Daoy (cell line): ENCODE measurements at places on chromosomes 7 and 10.

DNA sequence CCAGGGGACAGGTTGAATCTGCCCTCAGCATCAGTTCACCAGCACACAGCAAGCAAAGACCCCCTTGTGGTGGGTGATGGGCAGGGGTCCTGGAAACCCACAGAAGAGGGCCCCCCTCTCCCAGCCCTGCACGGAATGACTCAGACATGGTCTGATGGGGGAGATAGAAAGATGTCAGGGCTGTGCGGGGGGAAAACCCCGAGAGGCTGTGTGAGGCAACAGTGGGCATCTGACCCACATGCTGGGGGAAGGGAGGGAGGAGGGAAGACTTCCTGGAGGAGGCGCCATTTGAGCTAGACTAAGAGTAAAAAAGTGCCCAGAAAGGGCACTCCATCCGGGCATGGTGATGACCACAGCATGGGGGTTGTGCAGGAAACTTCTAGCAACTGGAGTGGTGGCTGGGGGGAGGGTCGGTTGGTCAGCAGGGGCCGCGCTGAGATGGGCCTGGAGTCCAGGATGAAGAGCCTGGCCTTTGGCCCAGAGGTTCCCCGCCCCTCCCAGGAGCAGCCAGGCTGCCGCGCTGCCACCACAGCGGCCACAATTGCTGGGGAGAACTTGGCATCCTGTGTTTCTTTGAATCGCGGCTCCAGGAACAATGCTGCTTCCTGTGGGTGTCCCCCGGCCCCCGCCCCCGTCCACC lies 2.5 kb downstream of the LFNG start:
- peak; percentile 87 for DNase-seq

- DNase-seq = no peak
These were observed 118.6 kb downstream of the PLXNA4 start for GRCh38 chr7:132457658-132458057.

GRCh38 chr7:141700848-141701371 lies 1.1 kb downstream of the DENND11 start:
- peak; percentile 28 for DNase-seq

- no peak for DNase-seq
These were observed 35.1 kb downstream of the BRAF start for GRCh38 chr7:140889645-140890044.

- DNase-seq = no peak
These were observed 5.7 kb downstream of the CLEC5A start for GRCh38 chr7:141941075-141941474.

GRCh38 chr7:99493823-99494222 lies 6.3 kb downstream of the ZNF394 start:
- no peak for DNase-seq

GRCh38 chr10:14608381-14609001 lies 166.2 kb downstream of the FAM107B start:
- no peak for DNase-seq

DNA sequence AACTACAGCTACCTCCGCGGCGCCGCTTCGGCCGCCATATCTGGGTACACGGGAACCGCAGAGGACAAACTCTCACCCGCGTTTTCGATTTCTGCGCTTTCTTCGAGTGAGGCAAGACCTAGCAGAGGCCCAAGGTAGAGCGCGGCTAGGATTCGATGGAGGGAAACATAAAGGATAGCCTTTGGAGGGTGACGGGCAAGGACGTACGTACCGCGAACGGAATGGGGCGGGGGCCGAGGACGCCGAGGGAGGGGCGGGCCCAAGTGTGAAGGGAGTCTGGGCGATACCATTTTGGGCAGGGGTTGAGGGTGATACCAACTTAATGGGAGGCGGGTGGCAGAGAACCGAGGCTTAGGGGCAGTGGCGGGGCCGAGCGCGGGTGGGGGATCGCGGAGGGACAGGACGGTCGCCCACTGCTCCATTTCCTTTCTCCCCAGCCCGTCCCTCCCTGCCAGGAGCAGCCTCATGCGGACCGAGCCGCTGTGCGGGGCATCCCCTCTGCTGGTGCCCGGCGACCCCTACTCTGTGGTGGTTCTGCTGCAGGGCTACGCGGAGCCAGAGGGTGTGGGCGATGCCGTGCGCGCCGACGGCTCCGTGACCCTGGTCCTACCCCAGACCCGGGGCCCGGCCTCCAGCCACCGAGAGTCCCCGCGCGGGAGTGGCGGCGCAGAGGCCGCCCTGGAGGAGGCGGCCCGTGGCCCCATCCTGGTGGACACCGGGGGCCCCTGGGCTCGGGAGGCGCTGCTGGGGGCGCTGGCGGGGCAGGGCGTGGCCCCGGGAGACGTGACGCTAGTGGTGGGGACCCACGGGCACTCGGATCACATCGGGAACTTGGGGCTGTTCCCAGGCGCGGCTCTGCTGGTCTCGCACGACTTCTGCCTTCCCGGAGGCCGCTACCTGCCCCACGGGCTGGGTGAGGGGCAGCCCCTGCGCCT lies at the start of gene MBLAC1:
Gene MBLAC1, plus strand, starts transcription at position 37 of the 935 bp plus-strand sequence. Its CDS starts 429 bp downstream, at position 466.
- peak; percentile 97 for DNase-seq

GRCh38 chr7:24052572-24053260 lies 231.3 kb upstream of the NPY start:
- DNase-seq = peak; percentile 97

DNA sequence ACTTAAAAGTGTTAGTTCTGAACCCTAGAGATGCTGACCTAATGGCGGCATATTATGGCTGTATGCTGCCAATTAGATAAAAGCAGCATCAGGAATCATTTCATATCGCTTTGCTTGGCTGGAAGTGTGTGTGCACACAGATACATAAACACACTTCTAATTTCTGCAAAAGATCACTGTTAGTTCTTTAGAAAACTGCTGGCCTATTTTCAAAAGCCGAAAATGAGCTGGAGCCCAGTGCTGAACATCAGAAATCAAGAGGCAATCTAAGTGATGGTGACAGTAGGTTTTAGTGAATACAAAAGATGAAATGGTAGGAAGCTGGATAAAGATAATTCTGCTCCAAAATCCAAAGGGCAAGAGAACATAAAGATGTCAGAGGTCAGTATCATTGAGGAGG lies 745.8 kb upstream of the LRRTM3 start:
- DNase-seq = no peak

- DNase-seq = no peak
These were observed 68.7 kb upstream of the SEPHS1 start for GRCh38 chr10:13416760-13417159.

GRCh38 chr7:27873981-27874957 lies 134.3 kb downstream of the TAX1BP1 start:
- peak; percentile 75 for DNase-seq

- DNase-seq = no peak
These were observed 8.3 kb upstream of the SLC18A3 start for GRCh38 chr10:49601857-49602256.

- no peak for DNase-seq
These were observed 34.0 kb downstream of the ERLIN1 start for GRCh38 chr10:100151723-100152300.

GRCh38 chr7:20236790-20237189 lies 19.6 kb upstream of the MACC1 start:
- peak; percentile 36 for DNase-seq

DNA sequence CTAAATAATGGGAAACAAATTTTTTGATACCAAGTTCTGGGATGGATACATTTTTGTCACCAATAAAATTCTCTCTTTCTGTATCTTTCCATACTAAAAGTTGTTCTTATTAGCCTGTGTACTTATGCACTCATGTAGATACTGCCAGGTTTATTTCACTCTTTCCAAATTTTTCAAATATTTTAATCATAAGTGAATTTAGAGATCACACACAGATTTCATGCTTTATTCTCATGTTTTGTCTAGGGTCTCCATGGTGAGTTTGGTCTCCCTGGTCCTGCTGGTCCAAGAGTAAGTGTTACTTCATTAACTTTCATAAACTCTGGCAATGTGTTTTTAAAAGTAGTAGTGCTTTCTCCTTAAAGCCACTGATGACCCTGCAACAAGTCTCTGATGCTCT lies 20.3 kb downstream of the COL1A2 start:
- DNase-seq = no peak

DNA sequence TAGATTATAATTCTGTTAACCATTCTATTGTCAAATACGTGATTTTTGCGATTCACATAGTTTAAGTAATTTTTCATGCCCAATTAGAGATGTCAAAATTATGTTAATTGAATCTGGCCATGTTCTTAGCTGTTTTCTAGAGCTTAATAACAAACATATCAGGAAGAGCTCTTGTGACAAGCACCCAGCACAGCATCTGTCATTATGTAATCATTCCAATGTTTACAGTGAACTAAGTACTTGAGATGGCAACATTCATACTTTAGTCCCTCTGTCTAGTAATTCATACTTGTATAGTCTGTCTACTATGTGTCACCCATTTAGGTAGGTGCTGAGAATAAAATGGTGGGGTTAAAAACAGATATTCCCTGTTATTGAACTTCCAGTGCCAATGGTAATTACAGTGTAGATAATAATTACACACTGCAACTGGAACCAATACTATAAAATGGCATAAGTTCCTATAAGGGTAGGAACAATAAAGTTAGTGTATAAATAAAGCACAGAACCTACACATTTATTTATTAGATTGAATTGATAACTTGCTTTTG lies 55.2 kb downstream of the ZEB1 start:
- DNase-seq = no peak

DNA sequence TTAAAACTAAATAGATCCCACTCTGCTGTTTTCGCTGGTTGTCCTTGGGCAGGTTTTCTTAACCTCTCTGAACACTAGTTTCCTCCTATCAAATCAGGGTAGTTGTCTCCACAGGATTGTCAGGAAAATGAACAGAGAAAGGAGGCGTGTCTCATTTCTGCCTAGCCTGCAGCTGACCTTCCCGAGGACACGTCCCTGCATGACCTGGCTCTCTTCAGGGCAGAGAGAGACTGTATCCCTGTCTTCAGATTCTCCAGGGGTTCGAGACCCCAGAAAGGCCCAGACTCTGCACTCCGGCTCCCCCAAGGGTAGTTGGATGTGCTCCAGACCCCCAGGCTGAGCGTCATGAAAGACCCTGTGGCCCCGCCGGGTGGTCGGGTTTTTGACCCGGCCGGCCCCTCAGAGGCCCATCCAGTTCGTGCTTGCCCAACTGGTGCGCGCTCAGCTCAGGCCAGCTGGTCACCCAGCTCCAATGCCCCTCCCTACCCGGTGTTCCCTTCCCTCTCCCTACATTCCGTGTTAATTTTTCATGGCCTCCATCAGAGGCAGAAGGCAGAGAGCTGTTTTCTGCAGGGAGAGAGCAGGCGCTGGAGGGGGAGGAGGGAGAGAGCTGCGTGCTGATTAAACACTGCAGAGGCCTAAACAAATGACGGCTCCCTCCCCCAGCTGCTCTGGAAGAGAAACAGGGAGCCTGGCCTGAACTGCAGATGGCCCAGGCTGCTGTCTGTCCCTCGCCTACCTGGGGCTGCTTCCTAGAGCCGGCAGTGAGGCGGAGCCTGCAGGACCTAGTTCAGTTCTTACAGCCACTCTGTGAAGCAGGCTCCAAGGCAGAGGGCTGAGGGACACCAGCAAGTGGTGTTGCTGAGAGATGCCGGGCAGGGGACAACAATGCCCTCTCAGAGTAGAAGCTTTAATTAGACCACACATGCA lies 86.2 kb upstream of the PPIF start:
- DNase-seq = no peak

DNA sequence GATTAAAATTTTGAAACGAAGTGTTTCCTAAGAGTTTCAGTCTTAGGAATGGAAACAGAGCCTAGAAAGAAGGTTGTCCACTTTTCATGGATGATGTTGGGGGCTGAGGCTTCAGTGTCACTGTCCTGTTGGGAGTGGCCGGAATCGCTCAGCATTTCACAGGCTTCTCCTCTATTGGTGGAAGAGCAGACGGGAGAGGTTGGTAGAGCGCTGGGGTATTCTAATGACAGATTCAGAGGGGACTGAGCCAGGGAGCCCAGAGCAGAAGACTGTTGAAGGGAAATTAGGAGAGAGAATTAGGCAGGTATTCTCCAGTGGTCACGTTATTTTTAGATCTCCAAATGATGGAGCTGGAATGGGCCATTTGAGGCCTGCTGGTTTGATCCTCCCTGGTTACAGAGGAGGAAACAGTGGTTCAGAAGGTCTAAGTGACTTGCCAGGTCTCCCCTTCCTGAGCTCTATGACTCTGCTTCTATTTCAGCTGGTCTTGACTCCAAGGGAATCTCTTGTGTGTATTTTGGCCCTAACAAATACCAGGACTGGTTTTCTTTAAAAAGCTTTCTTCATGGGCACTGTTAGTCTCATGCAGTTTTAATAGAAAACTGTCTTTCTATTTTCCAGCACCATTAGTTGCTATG lies 35.7 kb upstream of the EEPD1 start:
- no peak for DNase-seq

DNA sequence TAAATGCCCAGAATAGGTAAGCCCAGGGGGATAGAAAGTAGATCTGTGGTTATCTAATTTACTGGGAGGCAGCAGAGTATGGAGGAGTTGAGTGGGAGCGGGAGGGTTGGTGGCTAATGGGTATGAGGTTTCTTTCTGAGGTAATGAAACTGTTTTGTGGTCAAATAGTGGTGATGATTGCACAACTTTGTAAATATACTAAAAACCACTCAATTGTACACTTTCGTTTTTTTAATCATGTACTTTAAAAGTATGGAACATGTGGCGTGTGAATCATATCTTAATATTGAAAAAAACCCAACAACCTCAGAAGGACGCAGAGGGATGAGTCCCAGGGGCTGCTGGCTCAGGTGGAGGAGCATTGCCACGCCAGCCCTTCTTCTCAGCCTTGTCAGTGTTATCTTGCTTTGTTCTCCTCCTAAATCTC lies 118.1 kb downstream of the WDR11 start:
- peak; percentile 42 for DNase-seq

GRCh38 chr7:105210721-105211205 lies 178.0 kb downstream of the SRPK2 start:
- DNase-seq = no peak

DNA sequence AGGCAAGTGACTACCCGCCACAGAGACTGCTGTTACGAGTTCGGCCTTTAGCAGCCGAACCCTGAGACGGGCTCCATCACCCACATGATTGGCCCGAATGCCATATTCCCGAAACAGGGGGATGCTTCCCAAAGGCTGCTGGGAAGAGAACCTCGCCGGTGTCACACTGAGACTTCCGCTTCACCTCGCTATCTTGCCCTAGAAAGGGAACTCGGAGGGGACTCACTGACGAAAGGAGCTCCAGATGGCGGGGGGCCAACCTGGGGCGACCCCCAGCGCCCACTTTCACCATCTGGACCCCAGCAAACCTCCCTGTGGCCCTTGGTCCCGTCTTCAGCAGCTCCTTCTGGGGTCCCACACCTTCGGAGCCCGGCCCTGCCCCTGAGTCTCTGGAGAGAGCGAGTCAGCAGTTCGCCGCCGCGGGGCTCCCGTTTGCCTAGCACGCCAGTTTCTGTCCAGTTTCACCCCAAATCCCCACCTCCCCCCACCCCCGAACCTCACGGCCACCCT lies 529 bp downstream of the HPS1 start:
- DNase-seq = no peak

DNA sequence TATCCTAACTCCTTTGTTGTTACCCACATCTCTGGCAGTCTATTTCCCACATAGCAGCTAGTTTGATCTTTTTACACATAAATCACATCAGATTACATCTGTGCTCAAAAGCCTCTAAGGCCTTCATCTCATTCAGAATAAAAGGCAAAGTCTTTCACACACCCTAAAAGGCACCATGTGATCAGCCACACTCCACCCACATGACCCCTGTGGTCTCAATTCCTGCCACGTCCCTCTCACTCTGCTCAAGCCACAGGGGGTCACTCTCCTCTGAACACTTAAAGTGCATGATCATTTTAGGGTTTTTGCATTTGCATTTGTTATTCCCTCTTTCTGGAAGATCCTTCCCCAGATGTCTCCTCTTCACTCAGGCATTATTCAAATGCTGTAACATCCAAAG lies 30.8 kb downstream of the ELAPOR2 start:
- no peak for DNase-seq

GRCh38 chr7:44767134-44767911 lies 18.7 kb downstream of the ZMIZ2 start:
- no peak for DNase-seq

- no peak for DNase-seq
These were observed 164.6 kb upstream of the PPP1R3A start for GRCh38 chr7:114083166-114084001.
